ENCODE measurements at places on chromosomes 12 and 14.

DNA sequence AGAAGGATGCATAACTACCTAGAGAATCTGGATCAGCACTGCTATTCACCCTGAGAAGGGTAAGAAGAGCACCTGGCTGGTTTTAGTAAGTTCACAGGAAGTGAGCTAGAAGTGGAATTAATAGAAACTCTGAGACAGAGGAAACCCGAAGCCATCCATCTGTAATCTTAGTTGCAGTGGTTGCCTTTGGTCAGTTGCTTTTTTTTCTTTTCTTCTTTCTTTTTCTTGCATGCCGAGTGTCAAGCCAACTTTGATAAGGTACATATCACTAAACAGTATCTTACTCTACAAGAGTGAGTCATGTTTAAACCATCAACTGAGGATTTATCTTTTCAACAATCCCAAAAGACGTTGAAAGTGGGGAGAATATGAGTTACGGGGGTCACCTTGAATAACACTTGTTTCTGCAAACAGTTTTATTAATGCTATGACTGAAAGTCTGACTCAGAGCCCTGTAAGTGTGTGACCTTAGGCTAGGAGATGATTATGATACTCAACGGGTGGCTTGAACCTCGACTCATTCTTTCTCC is 26.7 kb downstream of the C12orf75 start:
- no peak for DNase-seq

GRCh38 chr12:14545144-14546124 is 22.2 kb downstream of the PLBD1 start:
- DNase-seq: no peak

DNA sequence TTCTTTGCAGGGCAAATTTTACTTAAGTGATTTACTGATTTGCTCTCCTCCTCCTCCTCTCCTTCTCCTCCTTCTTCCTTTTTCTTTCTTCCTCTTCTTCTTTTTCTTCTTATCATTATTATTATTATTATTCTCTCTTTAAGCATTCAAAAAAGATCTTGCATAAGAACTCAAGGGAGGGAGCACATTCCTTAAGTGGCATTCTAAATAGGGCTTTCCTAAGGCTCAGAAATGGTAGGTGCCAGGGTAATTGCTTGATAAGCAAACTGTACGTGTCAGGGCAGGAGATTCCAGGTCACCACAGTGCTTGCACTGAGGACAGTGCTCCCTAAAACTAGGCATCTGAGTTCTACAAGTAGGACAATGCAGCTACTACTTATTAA is 92.4 kb downstream of the SPTSSA start:
- no peak for DNase-seq

DNA sequence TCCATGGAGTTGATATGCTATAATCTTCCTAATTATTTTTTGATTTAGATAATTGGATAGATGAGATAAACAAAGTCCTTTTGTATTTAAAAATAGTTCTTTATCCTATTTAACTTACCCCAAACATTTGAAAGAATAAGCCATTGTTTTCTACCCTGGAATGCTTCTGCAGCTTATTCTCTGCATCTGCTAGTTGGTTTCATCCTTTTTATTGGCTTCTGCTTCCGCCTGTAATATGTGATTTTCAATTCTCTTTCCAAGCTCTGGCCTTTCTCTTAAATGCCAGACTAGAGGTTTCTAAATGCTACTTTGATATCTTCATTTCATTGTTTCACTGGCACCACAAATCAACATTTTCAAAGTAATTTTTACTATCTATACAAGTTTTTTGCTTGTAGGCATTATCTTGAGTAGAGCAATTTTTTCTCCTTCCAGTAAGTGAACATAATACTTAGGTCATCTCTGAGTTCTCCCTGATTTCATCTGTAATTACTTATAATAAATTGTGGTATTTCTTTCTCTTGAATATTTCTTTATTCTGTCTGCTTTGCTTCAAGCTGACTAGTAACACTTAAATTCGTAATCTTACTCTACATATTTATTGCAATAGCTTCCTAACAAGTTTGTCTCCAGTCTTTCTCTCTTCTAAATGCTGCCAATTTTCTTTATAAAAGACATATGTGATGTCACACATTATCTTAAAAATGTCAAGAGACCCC is 958.4 kb downstream of the SLC6A15 start:
- DNase-seq: no peak

DNA sequence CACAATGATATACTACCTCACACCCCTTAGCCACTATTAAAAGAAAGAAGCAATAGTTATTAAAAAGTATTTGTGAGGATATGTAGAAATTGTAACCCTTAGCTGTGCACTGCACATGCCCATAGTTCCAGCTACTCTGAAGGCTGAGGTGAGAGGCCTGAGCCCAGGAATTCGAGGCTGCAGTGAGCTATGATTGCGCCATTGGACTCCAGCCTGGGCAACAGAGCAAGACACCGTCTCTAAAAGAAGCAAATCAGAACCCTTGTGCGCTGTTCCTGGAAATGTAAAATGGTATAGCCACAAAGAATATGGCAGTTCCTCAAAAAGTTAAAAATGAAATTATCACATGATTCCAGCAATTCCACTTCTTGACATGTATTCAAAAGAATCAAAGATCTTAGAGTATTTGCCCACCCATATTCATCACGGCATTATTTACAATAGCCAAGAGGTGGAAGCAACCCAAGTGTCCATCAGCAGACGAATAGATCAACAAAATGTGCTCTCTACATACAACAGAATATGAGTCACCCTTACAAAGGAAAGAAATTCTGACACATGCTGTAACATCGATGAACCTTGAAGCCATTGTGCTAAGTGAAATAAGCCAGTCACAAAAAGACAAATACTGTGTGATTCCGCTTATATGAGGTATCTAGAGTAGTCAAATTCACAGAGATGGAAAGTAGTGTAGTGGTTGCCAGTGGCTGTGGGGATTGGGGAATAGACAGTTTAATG is 23.7 kb upstream of the YLPM1 start:
- no peak for DNase-seq

All from T follicular helper cell (primary cell).